AG09319 (cell line): ENCODE measurements at places on chromosomes 16 and 17.

GRCh38 chr17:41813699-41814124, 908 bp downstream of the FKBP10 start:
- DNase-seq: no peak

DNA sequence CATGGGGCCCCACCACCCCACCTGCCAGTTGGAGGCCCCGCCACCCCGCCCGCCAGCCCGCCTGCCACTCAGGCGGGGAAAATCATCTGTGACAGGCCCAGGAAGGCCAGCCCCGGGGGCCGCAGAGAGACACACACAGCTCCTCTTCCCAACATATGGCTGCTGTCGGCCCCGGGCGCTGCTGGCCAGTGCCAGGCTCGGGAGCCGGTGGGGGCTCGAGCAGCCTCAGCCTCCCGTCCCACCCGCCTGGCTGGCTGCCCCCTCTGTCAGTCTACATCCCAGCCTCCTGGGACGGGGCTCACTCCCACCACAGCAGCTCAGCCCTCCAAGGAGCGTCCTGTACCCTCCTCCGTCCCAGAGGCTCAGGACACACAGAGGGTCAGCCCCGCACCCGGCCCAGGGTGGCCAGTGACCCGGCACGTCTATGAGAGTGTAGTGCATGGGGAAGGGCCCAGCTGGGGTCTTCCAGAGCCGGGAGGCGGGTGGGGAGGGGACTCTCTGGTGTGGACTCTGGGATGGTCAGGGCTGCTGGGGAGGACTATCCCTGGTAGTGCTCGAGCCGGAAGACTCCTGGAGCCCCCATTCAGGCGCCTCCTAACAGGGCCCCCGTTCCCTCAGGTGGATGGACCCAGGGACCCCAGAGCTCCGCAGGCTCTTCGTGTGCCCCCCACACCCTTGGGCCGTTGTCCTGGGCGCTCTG, 3.6 kb upstream of the PRR35 start:
- no peak for DNase-seq

- no peak for DNase-seq
Measured at GRCh38 chr16:67995423-67995822, 3.9 kb downstream of the DPEP2 start.

DNA sequence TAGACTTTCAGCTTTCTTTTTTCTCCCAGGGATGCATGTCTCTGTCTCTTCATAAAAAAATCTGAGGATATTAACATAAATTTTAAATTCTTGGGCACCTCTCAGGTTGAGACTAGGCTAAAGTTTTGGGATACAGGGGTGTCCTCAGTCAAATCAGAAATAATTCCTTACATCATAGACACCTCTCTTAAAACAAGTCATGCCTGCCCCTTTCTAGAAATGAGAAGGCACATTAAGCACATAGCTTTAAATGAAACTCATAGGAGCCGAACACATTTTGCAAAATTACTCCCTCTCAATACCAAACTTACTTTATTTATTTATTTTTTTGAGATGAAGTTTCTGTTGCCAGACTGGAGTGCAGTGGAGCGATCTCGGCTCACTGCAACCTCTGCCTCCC, 67.3 kb upstream of the BCAR1 start:
- DNase-seq: no peak
